ENCODE measurements at places on chromosomes 16 and 17.

DNA sequence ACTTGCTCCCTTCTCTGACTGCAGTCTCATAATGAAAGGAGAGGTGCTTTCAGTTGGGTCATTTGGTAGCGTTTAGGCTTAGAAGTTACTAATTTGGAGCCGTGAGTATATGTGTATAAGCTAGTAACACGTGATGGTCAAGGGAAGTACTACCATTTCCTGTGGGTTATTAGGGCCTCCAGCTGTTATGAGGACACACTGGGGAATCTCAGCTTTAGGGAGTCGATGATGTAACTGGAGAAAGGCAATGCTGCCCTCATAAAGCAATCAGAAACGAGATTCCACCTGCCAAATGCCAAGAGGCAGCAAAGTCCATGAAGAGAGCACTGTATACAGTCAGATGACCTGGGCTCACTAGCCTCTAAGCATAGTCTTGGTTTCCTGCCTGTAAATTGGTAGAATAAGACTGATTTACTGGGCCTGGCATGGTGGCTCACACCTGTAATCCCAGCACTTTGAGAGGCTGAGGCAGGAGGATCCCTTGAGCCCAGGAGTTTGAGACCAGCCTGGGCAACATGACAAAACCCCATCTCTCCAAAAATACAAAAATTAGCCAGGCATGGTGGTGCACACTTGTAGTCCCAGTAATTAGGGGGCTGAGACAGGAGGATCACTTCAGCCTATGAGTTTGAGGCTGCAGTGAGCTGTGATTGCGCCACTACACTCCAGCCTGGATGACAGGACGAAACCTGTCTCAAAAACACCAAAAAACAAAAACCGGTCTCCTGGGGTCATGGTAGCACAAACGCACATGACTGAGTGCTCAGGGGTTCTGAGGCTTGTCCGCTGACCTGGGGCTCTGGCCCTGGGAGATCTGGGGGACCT is 53.0 kb downstream of the SF3B3 start:
- DNase-seq, result peak; percentile 6

GRCh38 chr16:53872248-53873221 is 168.6 kb downstream of the FTO start:
- DNase-seq, result no peak

- DNase-seq, result no peak
These were observed 121.1 kb downstream of the SPACA3 start for GRCh38 chr17:33112763-33113162.

- DNase-seq, result no peak
These were observed 4.4 kb upstream of the BAHCC1 start for GRCh38 chr17:81390873-81391255.

- DNase-seq, result no peak
These were observed 17.1 kb upstream of the MARCHF10 start for GRCh38 chr17:62825182-62825581.

DNA sequence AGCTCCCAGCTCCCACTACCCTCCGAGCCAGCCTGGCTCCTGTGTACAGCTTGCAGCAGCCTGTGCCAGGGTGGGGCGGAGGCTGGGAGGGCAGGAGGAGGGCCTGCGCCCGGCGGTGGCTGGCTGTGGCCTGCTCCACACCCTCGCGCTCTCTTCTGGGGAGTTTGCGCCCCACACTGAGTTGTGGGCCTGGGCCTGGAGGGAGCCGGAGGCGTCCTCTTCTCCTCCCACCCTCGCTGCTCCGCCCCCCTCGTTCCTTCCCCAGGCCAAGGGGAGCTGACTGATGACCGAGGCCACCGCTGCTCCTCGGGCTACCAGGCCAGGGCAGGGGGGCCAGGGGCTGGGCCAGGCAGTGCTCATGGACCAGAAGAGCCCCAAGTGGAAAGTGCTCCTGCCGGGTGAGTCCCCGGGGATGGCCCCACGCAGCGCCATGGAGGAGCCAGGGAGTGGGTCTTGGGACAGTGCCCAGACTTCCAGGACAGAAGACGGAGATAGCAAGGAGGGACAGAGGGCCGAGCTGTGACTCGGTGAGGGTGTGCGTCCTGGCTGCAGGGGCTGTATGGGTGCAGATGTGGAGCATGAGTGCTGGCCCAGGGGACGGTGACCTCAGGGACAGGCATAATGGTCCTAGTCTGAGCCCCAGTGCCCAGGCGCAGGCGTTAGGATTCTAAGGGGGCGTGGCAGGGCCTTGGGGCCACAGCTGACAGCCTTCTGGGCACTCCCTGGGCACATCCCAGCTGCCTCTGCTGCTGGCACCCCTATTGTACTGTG is 242.1 kb upstream of the GSE1 start:
- DNase-seq, result no peak

- no peak for DNase-seq
These were observed 1.3 kb upstream of the CD300C start for GRCh38 chr17:74547264-74547663.

- no peak for DNase-seq
These were observed 493.7 kb upstream of the ERCC4 start for GRCh38 chr16:13426269-13426668.

GRCh38 chr17:39156491-39156890 is 5.1 kb upstream of the PLXDC1 start:
- no peak for DNase-seq

- DNase-seq, result no peak
These were observed 154.4 kb downstream of the ABCC12 start for GRCh38 chr16:48001324-48001895.

DNA sequence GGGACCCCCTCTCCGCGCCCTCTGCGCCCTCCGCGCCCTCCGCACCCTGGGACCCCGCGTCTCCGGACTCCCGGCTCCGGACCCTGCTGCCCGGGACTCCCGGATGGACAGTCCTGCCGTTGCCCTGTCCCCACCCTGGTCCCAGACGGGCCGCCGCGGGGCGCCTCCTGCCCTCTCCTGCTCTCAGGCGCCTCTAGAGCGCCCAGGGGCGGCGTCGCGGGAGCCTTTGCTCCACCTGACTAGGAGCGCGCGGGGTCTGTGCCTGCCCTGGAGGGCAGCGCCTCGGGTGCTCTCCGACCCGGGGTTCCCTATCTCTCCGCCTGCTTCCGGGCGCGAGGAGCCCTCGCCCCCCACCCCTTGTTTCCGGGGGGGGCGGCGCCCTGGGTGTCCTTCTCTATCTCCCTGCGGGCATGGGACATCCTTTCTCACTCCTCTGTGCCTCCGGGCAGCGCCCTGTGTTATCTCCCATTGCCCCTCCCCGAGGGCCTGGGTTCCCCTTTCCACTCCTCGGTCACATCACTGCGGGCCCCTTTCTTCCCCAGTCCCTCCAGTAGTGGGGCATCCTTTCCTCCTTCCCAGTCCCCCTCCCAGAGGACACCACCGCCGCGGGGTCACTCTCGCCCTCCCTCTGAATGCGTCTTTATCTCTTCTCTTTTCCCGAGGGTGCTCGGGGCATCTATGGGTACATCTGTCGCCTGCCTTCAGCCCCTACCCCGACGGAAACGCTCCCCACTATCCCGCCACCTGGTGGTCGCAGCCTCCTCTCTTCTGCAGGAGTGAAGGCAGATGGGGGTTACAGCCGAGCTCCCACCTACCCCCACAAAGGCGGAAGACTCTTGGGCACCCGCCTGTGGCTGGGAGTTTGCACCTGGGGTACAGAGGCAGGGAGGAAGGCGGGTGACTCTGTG is 875 bp downstream of the PRKCB start:
- no peak for DNase-seq

DNA sequence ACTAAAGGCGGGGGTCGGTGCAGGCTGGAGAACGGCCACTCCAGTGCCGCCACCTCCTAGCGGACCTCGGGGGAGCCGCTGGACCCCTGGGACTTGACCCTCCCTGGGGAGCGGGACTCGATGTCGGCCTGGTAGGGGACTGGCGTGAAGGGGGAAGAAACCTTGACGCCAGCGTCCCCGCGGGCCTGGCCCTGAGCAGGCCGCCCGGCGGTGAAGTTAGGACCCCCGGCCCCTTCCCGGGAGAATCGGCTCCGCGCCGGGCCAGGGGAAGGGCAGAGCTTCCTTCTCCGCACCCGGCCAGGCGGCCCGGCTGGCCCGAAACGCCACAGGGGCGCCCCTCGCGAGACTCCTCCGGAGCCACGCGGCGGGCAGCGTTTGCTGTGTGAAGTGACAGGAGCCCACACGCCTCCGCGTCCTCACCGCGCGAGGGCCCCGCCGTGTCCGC is 389 bp downstream of the DUS1L start:
- DNase-seq, result no peak

DNA sequence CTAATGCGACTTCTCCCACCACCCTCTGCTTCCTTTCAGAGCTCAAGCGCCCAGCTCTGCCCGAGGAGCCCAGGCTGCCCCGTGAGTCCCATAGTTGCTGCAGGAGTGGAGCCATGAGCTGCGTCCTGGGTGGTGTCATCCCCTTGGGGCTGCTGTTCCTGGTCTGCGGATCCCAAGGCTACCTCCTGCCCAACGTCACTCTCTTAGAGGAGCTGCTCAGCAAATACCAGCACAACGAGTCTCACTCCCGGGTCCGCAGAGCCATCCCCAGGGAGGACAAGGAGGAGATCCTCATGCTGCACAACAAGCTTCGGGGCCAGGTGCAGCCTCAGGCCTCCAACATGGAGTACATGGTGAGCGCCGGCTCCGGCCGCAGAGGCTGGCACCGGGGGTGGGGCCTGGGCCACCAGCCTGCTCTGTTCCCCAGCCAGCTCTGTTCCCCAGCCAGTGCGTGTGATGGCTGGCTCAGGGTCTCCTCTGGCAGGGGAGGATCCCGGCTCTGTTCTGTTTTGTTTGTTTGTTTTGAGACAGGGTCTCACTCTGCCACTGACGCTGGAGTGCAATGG is 18.7 kb downstream of the CRISPLD2 start:
- DNase-seq, result no peak

DNA sequence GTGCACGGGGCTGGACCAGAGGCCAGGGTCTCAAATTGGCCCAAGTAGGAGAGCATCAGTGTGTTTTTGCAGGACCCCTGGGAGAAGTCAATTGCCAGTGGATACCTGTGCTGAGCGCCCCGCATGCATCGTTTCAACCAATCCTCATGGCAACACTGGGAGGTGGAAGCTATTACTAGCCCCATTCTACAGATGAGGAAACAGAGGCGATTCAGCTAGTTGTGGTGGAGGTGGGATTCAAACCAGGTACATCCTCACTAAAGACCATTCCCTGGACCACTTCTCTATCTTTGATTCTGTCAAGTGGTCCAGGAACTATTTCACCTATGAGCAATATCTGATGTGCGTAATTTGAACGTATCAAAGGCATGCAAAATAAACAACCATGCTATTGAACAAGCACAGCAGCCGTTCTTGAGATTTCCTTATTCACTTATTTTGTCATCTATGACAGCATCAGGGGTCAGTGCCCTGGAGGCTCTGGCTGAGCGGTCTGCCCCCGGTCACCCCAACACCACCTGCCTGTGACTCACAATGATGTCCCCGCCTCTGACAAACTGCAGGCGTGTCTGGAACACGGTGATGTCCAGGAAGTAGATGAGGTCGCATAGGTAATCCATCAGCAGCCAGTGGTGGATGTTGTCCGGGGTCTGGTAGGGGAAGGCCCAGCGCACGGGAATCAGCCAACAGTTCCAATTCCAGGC is 54.0 kb downstream of the CNGB1 start:
- no peak for DNase-seq

- peak; percentile 76 for DNase-seq
These were observed 11.0 kb downstream of the CHMP6 start for GRCh38 chr17:81002409-81003361.

- DNase-seq, result no peak
These were observed 408.6 kb downstream of the HAPSTR1 start for GRCh38 chr16:9499941-9500593.

- no peak for DNase-seq
These were observed 67.8 kb upstream of the SOX9 start for GRCh38 chr17:72053036-72053435.

- no peak for DNase-seq
These were observed 1406.0 kb upstream of the CDH8 start for GRCh38 chr16:63442246-63442645.

DNA sequence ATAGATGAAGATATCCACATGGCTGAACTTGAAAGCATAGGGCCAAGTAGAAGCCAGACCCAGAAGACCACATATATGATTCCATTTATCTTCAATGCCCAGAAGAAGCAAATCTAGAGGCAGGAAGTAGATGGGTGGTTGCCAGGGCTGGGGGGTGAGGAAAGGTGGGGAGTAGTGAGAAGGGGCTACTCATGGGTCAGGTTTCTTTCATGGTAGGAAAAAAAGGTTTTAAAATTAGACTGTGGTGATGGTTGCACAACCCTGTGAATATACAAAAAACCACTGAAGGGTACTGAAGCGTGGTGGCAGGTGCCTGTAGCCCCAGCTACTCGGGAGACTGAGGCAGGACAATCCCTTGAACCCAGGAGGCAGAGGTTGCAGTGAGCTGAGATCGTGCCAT is 5.4 kb downstream of the CD2BP2 start:
- no peak for DNase-seq

DNA sequence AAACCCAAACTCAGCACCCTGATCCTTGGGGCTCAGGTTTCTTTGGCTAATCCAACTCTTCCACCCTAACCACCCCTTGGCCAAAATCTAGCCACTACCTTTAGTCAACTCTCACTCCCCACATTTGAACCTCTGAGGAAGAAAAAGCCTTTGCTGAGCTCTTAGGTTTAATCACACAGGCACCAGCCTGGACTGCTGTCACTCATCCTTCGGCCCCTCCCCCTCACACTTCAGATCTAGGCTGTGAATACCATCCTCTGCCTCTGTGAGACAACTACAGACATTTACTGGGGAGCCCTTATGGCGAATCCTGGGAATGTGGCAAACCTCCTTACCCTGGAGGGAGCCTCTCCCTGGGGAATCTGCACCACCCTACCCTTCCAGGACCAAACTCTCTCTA is 5.3 kb upstream of the RNASEK start:
- no peak for DNase-seq

DNA sequence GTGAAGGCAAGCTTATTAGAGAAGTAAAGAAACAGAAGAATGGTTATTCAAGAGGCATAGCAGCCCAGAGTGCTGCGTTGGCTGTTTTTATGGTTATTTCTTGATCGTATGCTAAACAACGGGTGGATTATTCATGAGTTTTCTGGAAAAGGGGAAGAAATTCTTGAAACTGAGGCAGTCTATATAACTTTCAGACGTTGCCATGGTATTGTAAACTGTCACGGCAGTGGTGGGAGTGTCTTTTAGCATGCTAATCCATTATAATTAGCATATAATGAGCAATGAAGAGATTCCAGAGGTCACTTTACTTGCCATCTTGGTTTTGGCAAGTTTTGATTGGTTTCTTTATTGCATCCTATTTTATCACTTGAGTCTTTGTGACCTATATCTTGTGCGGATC is 17.4 kb upstream of the MILR1 start:
- DNase-seq, result no peak

GRCh38 chr17:74566132-74566753 is 1.1 kb downstream of the CD300H start:
- DNase-seq, result no peak

GRCh38 chr17:69050999-69051775 is 9.5 kb downstream of the ABCA9 start:
- no peak for DNase-seq

- peak; percentile 62 for DNase-seq
These were observed 12.8 kb downstream of the CDH16 start for GRCh38 chr16:66905633-66906539.

Measured in DMS153 (cell line).